Aorta (tissue), 5 donors: ENCODE measurements at places on chromosomes 11 and 22. TPM values are rescaled to one million over a fixed set of nuclear protein-coding genes. Genes with fewer than 3 reads are reported as not detected.
A peak's percentile ranks its signal among the peaks of the same experiment; 100 is the strongest.

The OR51E2 gene
- total RNA-seq: 0.51 TPM

DNA sequence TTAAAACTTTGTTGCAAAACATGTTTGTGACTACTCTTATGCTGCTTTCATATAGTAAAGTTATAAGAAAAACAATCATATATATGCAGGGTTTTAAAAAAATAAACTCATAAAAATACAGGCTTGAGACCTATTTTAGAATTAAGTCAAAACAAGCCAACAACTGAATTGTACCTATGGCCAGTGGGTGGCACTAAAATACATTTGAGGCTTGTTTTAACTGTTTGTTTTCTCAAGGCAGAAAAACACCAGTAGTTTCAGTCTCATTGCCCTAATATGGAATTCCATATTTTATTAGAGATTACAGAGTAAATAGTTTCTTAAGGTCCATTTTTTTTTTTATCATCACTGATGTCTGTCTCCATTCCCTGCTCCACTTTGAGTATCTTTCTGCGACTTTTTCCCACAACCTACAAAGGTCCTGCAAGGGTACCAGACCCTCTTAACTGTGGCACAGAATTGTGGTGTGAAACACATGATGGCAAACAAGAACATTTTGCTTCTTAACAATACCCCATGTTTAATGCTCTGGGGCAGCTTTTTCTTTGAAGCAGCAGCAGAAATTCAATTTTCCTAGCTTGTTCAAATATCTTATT is 8.5 kb upstream of the CCDC89 start:
- DNase-seq: no peak

The BDNF gene
- total RNA-seq: 0.75 TPM

DNA sequence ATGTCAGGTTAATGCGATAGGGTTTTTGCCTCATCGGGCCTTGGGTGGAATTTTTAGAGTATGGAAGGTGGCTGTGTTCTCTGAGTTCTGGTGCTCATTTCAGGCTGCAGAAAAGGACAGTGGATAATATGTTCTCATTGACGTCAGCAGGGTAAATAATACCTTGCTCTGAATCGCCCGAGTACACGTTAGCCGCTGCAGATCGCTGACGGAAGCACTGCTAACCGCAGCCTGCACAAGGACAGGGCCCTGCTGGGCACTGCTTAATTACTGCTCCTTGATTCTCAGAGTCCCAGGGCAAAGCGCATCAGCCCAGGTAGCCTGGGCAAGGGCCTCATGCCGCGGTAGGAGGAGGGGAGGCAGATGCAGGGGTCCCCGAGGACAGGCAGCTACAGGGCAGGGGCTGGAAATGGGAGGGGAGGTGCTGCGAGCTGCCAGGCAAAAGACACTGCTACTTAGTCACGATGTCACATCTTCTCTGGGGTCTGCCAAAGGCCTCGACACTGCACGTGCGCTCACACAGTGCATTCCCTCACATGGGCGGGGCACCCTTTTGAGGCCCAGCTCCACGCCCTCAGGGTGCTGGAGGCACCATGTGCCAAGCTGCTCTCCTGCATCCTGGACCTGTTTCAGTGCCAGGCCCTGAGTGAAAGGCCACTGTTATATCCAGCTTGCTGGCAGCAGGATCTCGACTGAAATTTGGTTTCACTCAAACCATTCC is 35.2 kb downstream of the PPP2R1B start:
- peak; percentile 80 for DNase-seq

- DNase-seq: no peak
Observed at GRCh38 chr11:103051981-103052380, 40.0 kb downstream of the DCUN1D5 start.

GRCh38 chr11:70505331-70505731 is 107.0 kb downstream of the CTTN start:
- peak; percentile 57 for DNase-seq

DNA sequence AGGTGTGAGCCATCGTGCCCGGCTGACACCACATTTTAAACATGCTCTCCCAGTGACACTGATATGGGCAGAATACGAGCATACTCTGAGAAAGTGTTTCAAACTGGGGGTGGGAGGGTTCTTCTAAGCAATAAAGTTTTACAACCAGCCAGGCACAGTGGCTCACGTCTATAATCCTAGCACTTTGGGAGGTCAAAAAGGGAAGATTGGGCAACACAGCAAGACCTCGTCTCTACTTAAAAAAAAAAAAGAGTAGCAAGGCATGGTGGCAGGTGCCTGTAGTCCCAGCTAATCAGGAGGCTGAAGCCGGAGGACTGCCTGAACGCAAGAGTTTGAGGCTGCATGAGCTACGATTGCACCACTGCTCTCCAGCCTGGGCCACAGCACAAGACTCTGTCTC is 2.2 kb downstream of the GANAB start:
- no peak for DNase-seq

The PRSS23 gene
- total RNA-seq: 245 TPM

DNA sequence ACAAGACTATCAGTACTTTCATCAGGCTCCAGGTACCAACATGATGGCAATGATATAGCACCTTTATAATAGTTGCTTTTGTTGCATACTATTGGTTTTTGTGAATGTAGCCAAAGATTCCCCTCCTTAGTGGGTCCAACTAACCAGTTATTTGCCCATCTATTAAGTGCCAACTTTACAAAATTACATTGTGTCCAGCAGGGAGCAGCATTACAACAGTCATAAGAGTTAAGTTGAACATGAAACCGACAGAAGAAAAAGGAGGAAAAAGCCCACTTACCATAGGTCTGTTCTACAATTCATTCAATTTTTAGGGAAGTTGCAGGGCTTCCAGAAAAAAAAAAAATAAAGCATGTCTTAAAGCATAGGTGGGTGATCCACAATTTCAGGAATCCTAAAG is 21.6 kb downstream of the IMMP1L start:
- DNase-seq: no peak

DNA sequence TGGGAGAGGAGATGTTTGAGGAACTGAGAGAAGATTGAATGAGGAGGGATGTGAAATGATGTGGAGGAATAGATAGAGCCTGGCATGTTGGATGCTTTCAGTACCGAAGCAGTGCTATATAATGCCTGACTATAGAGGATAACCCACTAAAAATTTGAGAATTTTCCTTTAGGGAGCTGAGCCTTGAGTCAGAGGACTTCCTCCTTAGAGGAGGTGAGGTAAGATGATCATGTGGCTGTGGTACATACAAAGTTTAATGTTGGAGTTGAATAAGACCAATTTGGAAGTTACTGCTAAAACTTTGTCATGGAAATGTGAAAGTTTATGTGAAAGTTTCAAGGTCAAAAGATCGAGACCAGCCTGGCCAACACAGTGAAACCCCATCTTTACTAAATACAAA is 66.9 kb downstream of the YAP1 start:
- DNase-seq: no peak

The ESAM gene
- 95.1 TPM for total RNA-seq

- no peak for DNase-seq
Observed at GRCh38 chr11:8631395-8632118, 37.5 kb upstream of the STK33 start.

DNA sequence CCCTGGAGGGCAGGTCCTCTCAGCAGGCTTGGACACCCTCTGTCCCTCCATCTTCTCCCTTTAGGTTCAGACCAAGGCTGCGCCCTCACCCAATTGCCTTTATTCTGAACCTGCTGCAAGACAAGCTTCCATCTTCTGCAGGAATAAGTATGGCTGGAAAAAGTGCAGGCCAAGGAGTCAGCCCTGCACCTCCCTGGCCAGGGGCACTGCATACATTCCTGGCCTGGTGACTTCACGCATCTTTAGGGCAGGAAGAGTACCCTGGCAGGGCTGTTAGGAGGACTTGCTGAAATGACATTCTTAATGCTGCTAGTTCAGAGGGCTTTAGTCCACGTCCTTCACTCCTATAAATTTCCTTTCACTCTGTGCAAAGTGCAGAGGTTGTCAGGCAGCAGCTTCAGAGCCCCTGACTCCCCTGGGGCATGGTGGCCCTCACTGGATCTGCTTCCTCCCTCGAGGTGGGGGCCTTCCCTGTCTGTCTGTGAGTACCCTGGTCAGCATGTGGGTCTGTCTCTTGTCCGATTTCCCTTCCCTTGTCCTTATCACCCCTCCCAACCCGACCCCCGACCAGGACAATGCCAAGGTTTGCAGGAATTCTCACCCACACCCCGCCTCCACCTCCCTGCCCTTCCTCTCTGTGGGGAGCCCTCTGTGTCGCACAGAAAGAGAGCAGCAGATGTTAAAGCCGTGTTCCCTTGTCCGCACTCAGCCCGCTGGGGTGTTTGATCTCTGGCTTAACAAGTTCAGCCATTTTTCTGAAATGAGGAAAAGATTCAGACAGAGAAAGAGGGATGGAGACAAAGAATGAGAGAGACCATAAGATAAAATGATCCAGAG is 124.5 kb upstream of the SYT13 start:
- no peak for DNase-seq

DNA sequence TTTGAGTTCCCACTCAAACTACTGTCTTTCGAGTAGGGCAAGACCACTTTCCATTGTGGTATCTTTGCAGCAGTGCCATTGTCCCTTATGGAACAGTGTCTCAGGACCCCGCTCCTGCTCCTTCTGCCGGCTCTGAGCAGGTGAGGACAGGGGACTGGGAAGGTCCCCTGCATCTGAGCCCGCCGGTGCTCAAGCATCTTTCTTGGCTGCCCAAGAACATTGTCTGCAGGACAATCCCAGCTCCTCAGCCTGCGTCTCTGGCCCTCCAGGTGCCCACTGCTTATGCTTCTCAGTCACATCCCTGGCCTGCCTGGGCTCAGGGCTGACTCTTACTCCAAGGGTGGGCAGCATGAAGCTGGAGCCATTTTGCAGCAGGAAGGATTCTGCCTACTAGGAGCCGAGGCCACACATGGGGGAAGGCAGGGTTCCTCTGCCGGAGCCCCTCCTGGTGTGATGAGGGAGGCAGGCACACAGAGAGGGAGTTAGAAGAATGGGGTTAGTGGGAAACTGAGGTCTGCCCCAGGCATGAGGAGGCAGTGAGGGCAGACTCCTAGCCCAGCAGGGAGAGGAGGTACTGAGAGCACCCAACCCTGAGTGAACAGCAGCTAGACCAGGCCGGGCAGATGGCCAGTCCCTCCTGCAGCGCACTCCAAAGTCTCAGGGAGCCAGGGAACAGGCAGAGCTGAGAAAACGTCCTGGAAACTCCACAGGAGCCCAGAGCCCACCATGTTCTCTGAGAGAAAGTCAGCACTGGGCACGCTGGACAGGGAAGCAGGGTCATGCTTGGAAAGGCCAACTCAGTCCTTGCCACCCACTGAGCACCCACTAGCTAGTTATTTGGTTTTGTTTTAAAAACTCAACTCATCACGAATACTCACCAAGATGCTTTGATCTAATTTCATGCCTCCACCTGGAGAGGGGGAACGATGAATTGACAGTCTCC is 7.5 kb upstream of the PPARA start:
- no peak for DNase-seq

DNA sequence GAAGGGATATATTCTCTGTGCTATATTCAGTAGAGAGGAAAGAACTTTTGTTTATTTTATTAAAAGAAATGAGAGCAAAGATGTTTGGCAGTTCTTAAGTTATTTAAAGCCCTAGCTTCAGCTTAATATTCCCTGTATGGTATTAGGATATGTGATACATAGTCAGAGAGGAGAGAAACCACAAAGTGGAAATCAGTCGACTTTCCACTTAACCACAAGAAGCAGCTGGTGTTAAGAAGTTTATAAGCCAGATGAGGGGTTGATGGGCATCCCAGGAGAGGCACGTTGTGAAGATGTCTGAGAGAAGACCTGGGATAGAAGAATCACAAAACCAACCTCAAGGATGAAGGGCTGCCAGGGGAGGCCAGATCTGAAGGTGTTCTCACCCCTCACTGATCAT is 23.3 kb upstream of the PHF21B start:
- no peak for DNase-seq

GRCh38 chr11:60691661-60692060 is 7.8 kb upstream of the MS4A8 start:
- DNase-seq: no peak

The VWCE gene
- 5.6 TPM for total RNA-seq

DNA sequence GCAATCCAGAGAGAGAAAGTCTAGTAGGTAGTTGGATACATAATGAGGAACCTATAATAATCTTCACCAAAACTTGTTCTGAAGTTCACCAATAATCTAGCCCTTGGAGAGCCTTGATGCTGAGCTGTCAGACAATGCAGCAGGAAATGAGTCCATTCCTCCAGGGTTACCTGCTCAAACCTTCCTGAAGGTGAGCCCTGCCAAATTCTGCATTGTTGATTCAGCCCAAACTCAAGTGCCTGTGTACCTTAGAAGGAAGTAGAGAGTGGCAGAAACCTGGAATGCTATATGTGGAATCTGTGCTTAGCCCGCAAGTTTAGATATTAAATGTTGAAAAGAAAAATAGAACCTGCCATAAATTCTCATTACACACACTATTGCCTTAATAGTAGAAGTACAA is 77.4 kb upstream of the SPON1 start:
- no peak for DNase-seq

GRCh38 chr11:59102259-59102765 is 4.7 kb upstream of the FAM111B start:
- peak; percentile 77 for DNase-seq

- DNase-seq: no peak
Observed at GRCh38 chr11:61437496-61437895, 7.6 kb downstream of the SDHAF2 start.

- DNase-seq: no peak
Observed at GRCh38 chr22:36763576-36763975, 12.3 kb downstream of the IFT27 start.

The KCTD21 gene
- 16.1 TPM for total RNA-seq

GRCh38 chr11:97516688-97517087 is 1126.9 kb downstream of the JRKL start:
- DNase-seq: no peak

The TRIM49B gene
- not detected for total RNA-seq

The NAALAD2 gene
- total RNA-seq: 4.4 TPM

The POTEH gene
- total RNA-seq: not detected

DNA sequence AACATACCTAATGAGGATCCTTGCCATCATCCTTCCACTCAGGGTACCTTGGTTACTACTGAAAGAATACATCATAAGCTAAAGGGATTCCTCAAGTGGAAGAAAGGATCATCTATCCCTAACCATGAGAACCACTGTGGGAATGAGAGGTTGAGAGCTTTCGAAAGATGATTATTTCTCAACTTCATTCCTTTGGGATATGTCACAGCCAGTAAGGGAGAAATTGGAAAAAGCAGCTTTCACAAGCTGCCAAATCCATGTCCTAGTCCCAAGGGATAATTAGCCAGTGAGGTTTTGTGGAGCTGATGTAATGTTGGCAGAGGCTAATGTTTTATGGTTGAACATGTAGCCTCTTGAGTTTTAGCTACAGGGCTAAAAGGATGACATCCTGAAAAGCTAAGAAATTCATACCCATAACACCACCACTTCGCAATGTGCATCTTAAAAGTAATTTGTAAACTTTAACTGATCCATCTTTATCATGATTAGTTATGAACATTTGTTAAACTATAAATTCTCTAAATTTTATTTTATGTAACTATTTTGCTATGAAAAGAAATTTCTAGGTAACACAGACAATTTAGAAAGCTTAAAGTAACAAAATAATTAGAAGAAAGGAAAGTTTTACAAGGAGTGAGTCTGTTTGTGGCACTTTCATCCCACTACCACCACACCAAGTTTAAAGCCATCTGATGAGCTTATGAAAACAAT is 123.9 kb downstream of the MRTFA start:
- no peak for DNase-seq

The C11orf16 gene
- total RNA-seq: not detected
